ENCODE measurements at places on chromosomes 12 and 14. TPM values are rescaled to one million over a fixed set of nuclear protein-coding genes. Genes with fewer than 3 reads are reported as not detected.

DNA sequence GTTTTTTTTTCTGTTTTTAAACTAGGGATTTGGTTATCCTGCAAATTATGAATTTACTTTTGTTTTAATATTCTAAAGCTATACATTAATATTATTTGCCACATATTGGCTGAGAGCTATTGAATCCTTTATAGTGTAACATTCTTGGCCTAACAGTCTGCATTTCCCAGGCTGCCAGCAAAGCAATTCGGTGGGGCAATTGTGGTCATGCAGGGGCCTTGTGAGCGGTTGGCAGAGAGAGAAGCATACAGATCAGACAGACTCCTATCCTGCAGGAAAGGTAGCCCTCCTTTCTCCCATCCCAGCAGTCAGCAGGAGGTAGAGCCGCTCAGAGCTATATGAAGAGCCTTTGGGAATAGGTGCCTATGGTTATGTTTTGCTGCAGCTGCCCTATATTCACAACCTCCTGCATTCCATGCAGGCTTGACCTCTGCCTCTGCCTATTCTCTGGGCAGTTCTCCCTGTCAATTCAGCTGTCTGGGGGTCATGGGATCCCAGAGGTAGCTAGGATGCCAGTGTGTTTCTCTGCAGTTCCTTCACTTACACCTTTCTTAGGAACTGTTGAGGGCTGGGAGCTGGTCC lies 144.7 kb downstream of the GPHN start:
- peaks cover 10% of the 10 kb centered on the region for H3K36me3 ChIP-seq
- no peak overlapping the region for H3K27ac ChIP-seq
- H3K27me3 ChIP-seq, result no peaks in the 10 kb centered on the region
- peaks cover 23% of the 10 kb centered on the region for H3K4me1 ChIP-seq

DNA sequence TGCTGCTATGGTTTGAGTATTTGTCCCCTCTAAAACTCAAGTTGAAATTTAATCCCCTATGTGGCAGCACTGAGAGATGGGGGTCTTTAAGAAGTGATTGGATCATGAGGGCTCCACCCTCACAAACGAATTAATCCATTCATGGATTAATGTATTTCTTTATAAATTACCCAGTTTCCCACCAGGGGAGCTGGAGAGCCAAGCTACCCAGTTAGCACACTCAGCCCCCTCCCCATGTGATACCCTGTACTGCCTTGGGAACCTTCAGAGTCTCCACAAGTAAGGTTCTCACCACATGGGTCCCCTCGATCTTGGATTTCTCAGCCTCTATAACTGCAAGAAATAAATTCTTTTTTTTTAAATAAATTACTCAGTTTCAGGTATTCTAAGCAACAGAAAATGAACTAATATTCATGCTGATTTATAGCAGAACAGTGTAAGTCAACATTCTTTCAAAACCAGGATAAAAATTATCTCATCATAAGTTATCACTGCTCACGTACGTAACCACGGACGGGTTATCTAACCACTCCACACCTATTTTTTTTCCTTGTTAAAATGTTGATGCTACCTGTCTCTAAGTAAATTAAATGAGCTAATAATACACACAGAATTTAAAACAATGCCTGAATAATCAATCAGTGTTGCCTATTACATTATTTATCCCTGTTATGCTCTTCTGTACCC lies 3.6 kb downstream of the NAP1L1 start:
- H3K36me3 ChIP-seq, result peaks cover 46% of the 10 kb centered on the region
- DNase-seq, result no peak
- no peak overlapping the region for H3K27ac ChIP-seq
- no peaks in the 10 kb centered on the region for H3K27me3 ChIP-seq
- no peak overlapping the region for H3K4me3 ChIP-seq

- H3K4me3 ChIP-seq, result no peak overlapping the region
- H3K4me1 ChIP-seq, result no peaks in the 10 kb centered on the region
- no peaks in the 10 kb centered on the region for H3K36me3 ChIP-seq
- no peaks in the 10 kb centered on the region for H3K27me3 ChIP-seq
- no peak for DNase-seq
- no peak overlapping the region for H3K27ac ChIP-seq
Measured at GRCh38 chr14:101230851-101231550, 327.5 kb upstream of the RTL1 start.

DNA sequence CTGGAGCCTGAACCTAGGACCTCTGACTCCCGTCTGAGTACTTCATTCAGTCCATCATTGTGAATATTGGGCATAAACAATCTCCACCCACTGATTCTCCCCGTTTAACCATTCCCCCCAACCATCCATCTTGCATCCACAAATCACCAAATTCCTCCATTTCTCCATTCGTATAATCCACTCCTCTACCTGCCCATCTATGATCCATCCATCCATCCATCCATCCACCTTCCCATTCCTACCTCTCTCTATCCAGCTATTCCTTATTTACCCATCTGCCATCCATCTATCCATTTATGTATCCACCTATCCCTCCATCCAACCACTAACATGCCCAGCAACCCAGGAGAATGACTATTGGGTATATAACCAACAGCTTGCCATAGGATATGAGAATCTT lies 87.5 kb downstream of the CALM1 start:
- H3K36me3 ChIP-seq, result no peaks in the 10 kb centered on the region
- H3K27ac ChIP-seq, result peak overlapping the region; percentile 10
- peaks cover 3% of the 10 kb centered on the region for H3K27me3 ChIP-seq
- no peak overlapping the region for H3K4me3 ChIP-seq
- peaks cover 9% of the 10 kb centered on the region for H3K4me1 ChIP-seq

RAB15 gene
- 4.9 TPM for total RNA-seq

IAPP gene
- not detected for total RNA-seq

TAS2R30 gene
- 2.0 TPM for total RNA-seq
